ENCODE measurements at places on chromosomes 3 and 15.

GRCh38 chr3:84621823-84622222, 337.0 kb upstream of the CADM2 start:
- no peak for DNase-seq

DNA sequence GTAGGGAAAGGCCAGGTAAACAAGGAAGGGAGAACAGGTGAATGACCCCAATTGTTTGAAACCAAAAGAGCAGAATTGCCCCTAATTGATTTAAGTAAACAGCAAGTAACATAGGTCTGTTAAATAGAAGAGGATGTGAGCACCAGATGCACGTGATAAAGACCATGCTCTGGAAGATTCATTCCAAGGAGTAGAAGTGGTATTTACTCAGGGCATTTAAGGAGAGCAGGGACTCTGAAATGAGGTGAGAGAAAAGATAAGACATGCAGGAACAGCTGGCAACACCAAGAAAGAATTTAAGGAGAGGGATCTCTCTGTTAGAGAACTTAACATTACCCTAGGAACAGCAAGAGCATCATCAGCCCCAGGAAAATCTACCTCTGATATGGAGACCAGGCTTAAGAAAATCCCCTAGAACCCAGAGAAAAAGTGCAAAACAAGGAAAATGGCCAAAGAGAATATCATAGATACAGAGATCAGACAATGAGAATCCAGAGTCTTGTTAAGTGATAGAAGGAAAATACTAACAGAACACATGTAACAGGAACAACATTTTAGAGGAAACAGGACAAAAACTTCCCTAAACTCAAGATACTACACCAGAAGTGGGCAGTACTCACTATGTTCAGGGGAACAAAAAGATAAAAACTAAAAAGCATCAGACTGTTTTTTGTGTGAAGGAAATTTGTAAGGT, 6.4 kb downstream of the NUDT16 start:
- DNase-seq, result no peak

DNA sequence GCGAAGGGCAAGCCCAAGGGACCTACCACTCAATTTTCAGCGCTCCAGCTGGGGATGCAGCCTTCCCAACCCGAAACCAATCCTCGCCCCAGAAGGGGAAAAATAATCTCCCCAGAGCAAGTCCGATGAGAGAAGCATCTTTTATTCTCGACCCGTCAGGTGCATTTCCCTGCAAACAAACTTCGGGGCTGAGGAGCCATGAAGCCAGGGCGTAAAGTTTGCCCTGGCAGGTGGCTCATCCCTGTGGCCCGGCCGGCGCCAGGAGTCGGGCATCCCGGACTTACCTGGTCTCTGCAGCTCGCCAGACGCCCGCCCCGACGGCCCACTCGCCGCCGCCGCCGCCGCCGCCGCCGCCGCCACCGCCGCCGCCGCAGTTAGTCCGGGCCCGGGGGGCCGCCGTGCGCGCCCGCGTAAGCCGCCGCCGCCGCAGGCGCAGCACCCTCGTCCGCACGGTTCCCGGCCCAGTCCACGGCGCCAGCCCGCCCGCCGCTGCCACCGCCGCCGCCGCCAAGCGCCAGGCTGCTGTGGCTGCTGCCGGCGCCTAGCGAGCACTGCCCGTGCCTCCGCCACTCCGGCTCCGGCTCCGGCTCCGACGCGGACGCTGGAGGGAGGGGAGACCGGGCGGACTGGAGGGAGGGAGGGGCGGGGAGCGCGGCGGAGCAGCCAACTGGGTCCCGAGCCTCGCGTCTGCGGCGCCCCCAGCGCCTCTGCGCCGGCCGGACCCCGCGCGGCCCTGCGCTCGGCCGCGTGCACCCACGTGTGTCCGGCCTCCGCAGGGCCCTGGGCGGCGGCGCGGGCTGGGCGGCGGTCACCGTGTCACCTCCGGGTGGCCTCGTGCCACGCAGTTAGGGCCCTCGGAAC, at the start of gene CNTN3:
TSS of gene CNTN3 (minus strand) at position 553 of the 861 bp plus-strand sequence. CDS start 93,547 bp downstream, outside the sequence.
- no peak for DNase-seq

GRCh38 chr3:482479-482878, 285.9 kb downstream of the CHL1 start:
- DNase-seq, result no peak

- DNase-seq, result no peak
Measured at GRCh38 chr3:190013943-190014924, 106.5 kb downstream of the P3H2 start.

- no peak for DNase-seq
Measured at GRCh38 chr3:15063656-15064286, 1.3 kb downstream of the MRPS25 start.

DNA sequence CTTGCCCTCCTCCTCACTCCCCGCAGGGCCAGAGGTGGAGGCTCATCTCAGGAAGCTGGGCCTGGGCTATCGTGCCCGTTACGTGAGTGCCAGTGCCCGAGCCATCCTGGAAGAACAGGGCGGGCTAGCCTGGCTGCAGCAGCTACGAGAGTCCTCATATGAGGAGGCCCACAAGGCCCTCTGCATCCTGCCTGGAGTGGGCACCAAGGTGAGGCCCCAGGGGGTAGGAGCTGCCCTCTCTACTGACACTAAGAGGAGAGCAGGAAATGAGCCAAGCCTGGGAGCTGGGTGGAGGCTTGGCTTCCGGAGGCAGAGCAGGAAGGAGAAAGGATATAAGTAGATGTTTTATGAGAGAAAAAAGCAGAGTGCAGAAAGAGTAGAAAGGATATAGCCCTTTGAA, 4.9 kb downstream of the OGG1 start:
- DNase-seq, result no peak

DNA sequence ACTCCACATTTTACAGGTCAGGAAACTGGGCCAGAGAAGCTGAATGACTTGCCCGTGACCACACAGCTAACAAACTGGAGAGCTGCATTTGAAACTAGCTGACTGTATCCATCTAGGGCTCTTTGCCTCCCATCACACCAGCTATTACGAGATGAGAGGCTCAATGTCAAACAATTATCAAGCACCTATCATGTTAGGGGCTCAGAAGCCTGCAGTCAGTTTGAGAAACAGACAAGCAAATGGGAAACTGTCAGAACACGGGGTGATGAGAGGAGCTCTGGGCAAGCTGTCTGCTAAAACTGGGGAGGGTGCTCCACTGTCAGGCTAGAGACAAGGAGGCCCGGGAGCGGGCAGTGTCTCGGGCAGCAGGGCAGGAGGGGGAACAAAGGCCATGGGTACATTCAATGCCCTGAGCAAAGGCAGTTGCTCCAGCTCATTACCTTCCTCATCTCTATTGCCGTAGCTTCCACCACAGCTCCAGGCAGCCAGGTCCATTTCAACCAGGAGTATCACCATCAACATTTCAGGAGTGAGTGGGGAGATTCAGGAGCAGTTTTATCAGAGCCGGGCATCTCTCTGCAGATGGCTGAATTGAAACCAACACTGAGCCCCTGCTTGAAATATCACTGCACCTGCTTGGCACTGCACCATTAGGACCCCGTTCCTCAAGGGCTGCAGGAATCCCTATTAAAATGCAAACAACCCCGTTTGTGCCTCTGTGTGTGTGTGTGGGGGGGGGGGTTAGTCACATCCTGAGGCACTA, 122.6 kb downstream of the RAB11A start:
- no peak for DNase-seq

DNA sequence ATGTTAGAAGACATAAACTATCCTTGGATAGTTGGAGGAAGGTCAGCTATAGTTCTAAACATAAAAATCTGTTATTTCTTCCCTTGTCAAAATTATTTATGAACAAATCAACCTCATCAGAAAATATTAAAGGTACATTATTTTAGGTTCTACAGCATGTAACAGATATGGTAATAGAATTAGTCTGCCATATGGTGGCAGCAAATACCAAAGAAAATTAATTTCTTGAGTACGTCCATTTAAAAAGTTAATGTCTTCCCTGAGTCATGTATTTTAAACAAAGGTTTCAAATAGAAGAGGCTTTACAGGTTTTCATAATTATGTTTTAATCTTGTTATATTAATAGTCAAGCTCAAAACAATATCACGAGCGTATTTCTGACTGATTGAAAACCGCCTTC, 17.9 kb upstream of the ANKRD28 start:
- DNase-seq, result no peak

- DNase-seq, result no peak
Measured at GRCh38 chr3:139541532-139542288, 2.2 kb upstream of the RBP1 start.

DNA sequence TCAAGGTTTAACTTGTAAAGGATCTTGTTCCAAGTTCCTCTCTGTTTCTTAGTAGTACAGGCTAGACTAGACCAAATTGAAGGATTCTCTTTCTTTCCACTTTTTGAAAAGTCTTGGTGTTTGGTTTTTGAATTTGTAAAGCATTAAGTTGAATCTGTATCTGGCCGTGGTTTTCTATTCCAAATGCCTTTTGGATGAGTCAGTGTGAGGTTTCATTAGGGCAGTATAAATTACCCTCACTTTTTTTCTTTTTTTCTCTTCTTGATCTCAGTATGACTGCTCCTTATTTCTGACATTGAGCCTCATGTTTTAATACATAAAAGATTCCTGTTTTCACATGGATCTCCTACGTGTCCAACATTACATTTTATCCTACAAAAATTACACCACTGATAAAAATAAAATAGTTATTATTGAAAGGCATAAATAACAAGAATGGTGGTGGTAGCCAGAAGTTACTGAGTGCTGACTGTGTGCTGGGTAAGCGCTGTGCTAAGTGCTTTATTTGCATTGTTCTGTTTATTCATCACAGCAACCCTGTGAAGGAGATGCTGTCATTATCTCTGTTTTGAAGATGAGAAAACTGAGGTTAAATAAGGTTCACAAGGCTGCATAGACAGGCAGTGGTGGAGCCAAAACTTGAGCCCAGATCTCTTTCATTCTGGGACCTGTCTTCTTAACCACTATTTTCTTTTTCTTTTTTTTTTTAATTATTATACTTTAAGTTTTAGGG, 48.3 kb downstream of the MITF start:
- no peak for DNase-seq

DNA sequence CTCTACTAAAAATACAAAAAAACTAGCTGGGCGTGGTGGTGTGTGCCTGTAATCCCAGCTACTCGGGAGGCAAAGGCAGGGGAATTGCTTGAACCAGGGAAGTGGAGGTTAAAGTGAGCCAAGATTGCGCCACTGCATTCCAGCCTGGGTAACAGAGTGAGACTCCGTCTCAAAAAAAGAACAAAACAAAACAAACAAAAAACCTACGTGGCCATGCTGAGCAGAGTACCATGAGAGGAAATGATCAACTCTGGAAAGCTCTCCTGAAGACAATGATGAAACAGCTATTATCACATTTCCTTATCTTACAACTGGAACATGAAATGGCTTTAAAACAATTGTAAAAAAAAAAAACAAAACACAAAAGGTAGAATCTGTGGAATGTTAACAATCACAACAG, 75.2 kb downstream of the CHSY1 start:
- DNase-seq, result no peak

- DNase-seq, result no peak
Measured at GRCh38 chr15:41905036-41905793, 11.4 kb upstream of the SPTBN5 start.

- no peak for DNase-seq
Measured at GRCh38 chr3:121896823-121897222, 2.6 kb downstream of the SLC15A2 start.

- no peak for DNase-seq
Measured at GRCh38 chr3:98038876-98039275, 3.8 kb upstream of the GABRR3 start.

- no peak for DNase-seq
Measured at GRCh38 chr3:161602475-161602874, 105.9 kb downstream of the OTOL1 start.

DNA sequence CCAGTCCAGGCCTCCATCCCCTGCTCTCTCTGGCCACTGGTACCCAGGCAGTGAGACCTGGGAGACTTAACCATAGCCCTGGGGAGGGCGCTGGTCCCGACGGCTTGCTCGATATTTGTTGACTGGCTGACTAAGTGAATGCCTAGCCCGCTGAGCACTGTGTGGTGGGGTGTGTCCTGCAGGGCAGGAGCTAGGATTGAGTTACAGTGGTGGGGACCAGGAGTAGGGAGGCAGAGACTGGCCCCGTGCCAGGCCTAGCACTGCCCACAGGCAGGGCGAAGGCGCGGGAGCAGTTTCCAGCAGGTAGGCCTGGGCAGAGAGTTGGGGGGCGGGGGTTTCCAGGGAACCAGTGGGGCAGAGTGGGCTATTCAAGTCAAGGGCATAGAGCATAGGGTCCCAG, at the start of gene VILL:
TSS of gene VILL (plus strand) at position 260 of the 400 bp plus-strand sequence. CDS start 2,887 bp downstream, outside the sequence.
- DNase-seq, result no peak

GRCh38 chr3:54087581-54088410, 34.6 kb upstream of the CACNA2D3 start:
- DNase-seq, result no peak

DNA sequence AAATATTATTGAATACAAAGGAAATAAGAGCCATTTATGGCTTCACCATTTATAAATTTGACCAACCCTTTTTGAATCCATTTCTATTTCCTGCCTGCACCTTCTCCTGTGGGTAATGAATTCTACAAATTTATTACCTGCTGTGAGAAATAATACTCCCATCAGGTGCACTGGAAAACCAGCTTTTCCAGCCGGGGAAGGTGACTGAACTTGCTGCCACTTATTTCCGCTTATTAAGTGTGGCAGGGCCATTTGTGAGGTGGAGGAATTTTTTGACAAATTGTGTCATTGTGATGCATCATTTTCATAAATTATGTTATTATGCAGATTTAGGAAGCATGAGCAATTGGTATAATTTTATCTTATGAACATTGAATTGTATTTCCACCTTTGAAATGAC, 151.1 kb downstream of the SQOR start:
- no peak for DNase-seq

- DNase-seq, result no peak
Measured at GRCh38 chr15:39510001-39510701, 70.7 kb upstream of the THBS1 start.

DNA sequence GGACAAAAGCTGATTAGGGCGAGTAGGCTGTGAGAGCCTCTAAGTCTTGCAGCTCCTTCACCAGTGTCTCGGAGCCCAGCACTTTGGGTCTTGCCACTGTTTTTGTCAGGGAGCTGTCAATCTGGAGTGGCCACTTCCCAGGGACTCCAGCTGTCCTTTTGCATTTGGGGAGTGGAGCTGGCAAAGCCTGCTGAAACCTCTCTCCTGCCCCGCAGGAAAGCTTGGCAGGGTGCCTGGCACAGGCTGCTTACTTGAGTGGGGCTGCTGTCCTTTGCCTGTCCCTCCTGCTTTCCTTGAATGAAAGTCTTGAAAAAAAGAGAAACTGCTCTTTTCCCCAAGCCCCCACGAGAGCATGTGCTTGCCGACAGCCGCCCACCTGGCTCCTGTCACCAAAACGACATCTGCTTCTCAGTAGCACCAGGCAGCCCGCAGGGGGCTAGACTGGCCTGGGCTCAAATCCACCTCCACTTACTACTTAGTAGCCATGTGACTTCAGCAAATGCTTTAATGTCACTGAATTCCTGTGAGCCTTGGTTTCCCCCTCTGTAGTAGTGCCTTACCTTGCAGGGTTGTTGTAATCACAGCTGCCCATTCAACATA, 13.7 kb downstream of the USP13 start:
- DNase-seq, result no peak

GRCh38 chr3:130900959-130901358, 7.1 kb downstream of the ATP2C1 start:
- no peak for DNase-seq

DNA sequence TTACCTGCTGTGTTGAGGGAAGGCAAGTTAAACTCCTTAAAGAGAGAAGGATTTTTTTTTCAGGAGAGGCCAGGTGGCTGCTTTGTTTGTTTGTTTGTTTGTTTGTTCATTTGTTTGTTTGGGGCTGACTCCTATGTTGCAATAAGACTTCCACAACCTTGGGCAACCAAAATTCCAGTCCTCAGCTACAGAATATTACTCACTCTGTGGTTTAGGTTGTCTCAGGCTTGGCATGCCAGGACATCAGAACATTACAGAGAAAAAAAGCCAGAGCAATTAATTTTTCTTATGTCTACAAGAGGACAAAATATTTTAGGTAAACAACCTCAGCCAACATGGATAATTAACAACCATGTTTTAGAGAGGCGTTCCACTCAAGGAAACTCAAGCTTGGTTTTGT, 156.7 kb upstream of the ATP11B start:
- DNase-seq, result no peak

Measured in GM18507 (cell line).